ENCODE measurements at places on chromosomes 4 and X. TPM values are rescaled to one million over a fixed set of nuclear protein-coding genes. Genes with fewer than 3 reads are reported as not detected.

FABP2 gene
- total RNA-seq: 48.6 TPM

GRCh38 chr4:113766882-113767281 is 5.3 kb upstream of the CAMK2D start:
- DNase-seq: no peak

- DNase-seq: no peak
These were observed 66.5 kb downstream of the SHROOM4 start for GRCh38 chrX:50747471-50747900.

DNA sequence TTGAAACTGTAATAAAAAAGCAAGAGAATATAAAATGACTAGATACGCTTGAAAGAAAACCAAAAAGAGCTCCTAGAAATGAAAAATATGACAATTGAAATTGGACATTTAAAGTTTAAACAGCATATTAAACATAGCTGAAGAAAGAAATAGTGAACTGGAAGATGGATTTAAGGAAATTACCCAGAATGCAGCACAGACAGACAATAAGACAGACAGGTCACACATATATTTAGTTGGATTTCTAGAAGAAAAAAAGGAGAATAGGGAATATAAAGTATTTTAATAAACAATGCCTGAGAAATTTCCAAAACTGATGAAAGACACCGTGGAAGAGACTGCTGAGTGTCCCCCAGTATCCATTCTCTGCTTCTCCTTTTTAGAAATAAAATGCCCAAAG is 6.6 kb downstream of the DUSP9 start:
- DNase-seq: no peak

DNA sequence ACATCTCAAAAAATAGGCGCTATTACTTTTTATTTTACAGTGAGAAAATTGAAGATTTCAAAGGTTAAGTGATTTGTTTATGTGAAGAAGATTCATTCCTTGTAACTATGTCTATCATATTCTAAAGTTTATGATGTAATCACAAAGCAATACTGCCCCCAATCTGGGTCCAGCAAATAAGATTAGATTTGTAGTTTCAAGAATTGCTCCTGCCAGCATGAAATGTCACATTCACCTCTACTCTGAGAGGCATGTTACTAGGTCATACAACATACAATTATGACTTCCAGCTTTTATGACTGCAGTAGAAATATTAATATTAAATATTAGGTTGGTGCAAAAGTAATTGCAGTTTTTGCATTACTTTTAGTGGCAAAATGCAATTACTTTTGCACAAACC is 976.2 kb downstream of the FSTL5 start:
- DNase-seq: no peak

NEIL3 gene
- 1.4 TPM for total RNA-seq

DNA sequence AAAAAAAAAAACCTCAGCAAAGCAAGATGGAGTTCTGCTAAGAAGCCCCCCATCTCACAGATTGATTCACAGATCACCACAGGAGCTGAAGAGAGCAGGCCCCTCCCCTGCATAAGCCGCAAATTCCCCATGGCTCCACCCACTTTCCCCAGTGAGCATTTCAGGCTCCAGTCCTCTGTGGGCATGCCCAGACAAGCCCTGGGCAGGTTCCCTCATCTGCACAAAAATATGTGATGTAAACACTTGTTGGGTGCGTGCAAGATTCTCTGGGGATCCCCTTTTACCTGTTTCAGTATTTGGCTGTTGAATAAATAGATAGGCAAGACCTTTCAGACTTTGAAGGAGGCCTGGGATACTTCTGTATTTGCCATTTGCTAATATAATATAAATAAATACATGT is 514.3 kb downstream of the PCDH7 start:
- no peak for DNase-seq

Measured in mucosa of descending colon (tissue), 3 donors.